ENCODE measurements at places on chromosomes 3 and 15.
A peak's percentile ranks its signal among the peaks of the same experiment; 100 is the strongest.

DNA sequence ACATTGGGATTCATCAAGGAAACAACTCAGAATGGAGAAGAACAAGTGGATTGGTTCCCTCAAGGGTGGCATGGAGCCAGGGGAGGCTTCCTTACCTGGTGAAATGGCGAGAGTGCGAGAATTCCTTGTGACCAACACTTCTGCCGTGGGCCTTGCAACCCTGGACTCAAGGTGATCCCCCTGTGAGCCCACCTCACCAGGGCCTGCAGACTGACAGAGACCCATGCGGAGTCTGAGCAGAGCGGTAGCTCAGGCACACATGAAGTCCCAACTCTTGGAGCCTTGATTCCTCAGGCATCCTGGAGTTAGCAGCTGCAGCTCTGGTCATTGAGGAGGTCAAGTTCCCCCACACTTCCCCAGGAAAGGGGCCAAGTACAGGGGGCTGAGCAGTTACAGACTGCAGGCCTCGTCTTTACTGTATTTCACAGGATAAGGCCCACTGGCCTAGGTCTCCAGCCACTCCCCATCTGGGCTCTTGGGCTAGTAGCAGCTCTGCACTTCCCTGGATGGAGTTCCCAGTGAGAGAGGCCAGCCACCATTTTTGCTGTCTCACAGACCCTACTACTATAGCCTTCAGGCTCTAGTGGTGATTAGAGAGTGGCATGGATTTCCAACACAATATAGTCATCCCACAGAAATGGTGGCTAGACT lies 269.5 kb upstream of the DCBLD2 start:
- peak; percentile 1 for DNase-seq

DNA sequence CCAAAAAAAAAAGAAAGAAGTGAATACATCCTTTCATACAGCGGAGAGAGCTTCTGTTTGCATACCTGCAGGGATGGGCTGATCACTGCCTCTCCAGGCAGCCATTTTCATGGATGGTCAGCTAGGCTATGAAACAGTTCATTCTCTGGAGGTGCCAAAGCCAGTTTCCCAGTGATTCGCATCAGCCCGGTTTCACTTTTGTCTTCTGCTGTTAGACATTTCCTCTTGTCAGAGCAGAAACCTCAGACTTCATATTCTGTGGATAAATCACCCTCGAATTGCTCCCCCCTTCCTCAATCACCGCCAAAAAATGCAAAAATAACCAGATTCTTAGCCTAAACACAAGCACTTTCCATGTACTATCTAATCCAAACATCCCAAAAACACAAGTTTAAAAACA lies 225.6 kb downstream of the ADAMTS9 start:
- no peak for DNase-seq

DNA sequence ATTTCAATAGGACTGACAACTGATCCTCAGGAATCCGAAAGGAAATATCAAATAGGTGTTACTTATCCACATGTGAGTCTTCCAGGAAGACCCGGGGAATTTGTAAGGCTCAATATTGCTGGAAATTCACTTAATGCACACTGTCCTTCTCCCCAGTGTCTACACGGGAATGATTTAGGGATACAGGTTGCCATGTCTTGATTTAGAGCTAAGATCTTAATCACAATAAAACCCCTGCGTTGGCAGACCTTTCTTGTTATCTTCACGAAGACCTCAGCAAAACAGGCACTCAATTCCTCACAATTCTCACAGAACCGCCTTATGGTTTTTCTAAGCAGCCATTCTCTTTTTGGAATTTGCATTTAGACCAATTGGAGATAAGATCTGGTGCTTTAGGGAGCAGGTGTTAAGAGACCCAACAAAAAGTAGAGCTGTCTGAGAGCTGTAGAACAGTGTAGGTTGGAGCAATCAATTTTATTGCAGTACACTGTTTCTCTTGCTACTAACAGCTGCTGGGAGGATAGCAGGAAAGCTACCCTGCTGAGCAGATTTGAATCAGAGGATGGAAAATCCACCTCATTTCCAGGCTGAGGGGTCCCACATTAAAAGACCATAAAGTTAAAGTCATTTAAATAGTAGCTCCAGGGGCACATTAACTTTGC lies 925.7 kb downstream of the EPHA3 start:
- no peak for DNase-seq

DNA sequence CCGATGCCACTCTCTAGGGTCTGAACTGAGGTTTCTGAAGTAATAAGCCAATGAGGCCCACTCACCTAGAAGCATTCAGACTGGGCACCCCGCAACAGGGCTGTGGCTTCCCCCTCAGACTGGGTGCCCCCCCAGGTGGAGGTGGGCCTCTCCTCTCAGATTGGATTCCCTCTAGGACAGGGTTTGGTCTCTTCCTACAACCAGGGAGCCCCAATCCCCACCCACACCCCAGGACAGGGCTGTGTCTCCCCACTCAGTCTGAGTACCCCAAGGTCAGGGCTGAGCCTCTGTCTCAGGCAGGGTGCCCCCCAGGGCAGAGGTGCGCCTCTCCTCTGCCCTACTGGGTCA lies 27.7 kb downstream of the PTH1R start:
- no peak for DNase-seq

DNA sequence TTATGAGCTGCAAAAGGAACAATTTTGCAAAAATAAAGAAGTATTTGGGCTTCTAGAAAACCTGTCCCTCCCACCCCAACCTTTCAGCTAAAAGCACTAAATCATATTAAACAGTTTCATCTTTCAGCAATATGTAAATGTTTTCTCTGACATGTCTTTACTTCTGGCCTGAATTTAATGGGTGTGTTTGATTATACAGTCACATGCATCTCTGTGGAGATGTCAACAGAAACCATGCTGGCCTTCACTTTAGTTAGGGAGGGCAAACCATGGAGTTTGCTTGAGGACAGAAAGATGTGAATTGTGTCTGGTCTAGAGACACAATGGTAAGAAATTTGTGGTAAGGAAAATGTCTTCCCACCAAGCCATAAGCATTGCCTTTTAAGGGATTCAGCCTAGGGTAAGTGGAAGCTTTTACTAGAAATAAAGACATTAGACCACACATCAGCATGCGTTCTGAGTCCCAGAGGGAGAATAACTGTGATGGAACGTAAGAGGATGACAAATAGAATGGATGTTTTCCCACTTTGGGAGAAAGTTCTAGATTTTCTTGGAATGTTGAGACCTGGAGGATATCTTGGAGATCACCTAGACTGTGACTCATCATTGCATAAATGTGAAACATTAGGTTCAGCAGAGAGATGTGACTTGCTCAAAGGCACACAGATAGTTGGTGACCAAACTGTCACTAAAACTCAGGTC lies 68.9 kb downstream of the ST8SIA2 start:
- no peak for DNase-seq

- no peak for DNase-seq
These were observed 44.3 kb upstream of the FGD5 start for GRCh38 chr3:14774431-14774830.

DNA sequence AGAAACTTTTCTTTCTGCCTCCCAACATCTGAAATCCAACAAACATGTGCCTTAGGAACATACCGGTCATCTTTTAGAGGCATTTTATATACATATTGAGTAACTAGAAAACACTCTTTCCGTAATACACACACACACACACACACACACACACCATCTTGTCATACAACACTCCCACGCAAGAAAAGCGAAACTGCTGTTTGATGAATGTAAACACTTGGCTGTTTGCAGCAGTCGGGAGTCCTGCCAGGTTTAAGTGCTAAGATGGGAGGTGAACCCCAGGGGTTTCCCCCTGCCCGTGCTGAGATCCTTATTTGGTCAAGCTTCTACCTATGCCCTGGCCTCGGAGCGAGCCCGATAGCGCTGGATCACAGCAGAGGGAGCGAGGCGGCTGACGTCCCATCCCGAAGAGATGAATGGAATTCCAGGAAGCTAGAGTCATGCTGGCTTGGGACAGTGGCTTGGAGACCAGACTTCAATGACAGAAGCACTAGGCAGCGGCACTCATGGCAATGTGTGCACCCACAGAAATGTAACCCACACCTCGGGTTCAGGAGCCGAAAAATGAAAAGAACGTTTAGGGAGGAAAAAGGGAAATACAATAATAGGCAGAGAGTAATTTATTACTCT lies 1.3 kb upstream of the THBS1 start:
- no peak for DNase-seq

GRCh38 chr15:65837301-65838294 lies 31.7 kb upstream of the RAB11A start:
- no peak for DNase-seq

Data from stimulated activated CD4-positive, alpha-beta T cell treated with anti-CD3 and anti-CD28 coated beads, Interleukin-1b, Interleukin-23, amount 100 ng/mL, for 1 hour (primary cell).